ENCODE measurements at places on chromosomes 4 and X. TPM values are rescaled to one million over a fixed set of nuclear protein-coding genes. Genes with fewer than 3 reads are reported as not detected.

DNA sequence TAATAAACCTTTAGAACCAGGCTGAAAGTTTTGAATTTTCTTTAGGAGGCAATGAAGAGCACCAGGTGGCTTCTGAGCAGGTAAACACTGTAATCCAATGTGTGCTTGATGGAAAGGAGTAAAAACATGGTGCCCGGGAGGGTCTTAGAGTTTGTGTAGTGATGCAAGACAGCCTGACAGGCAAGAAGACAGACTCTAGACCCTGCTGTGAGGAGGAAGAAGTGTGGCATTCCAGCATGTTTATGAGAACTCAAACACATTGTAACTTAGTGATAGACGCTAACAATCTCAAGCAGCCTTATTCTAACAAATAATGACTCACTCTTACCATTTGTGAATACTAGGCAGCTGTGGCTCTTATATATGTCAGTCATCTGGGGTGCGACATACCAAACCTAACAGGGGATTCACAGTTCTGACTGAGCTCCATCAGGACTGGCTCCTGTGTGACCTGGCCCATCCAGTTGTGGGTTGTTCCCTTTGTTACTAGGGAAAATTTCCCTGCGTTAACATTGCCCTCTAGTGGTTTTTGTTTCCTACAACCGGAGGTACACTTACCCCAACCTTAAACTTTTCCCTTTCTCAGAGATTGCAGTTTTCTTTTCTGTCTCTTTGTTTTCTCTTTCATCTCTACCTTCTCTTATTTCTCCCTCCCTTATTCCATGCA, 53.8 kb downstream of the VSIG4 start:
- DNase-seq: no peak

GRCh38 chr4:53963781-53964180, 100.6 kb downstream of the CHIC2 start:
- DNase-seq: no peak

Gene AMOT
- total RNA-seq: 7.4 TPM

GRCh38 chrX:108221301-108221864, 129.8 kb downstream of the ATG4A start:
- no peak for DNase-seq

Gene PRRG3
- 0.38 TPM for total RNA-seq

Gene CLDN22
- total RNA-seq: not detected

DNA sequence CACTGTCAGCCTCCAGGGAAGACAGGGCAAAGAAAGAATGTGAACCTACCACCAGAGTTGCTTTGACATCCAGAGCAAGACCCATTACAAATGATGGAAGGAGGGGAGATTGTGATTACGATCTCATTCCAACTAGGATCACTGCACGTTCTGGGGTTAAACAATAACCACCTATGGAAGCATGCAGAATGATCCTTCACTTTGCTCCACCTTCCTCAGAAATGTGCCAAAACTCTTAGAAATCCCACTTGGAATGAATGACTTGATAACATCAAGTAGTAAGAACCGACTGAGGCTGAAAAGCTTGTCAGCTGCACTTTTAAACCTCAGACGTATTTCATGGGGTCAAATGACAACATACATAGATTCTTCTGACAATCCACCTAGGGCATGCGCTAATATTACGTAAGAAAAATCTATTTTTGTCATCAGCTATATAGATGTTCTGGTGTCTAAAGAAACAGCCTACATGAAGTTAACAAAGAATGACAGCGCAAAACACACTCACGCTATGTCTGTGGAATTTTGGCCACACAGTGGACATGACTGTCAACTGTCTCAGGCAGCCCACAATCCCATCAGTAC, 3.5 kb upstream of the STS start:
- no peak for DNase-seq

- no peak for DNase-seq
Observed at GRCh38 chrX:51779306-51779705, 36.1 kb downstream of the GSPT2 start.

Gene GRIA2
- not detected for total RNA-seq

Gene HMX1
- not detected for total RNA-seq

GRCh38 chr4:55386840-55387239, 8.9 kb upstream of the TMEM165 start:
- DNase-seq: no peak

Gene PFKFB1
- total RNA-seq: 24.0 TPM

DNA sequence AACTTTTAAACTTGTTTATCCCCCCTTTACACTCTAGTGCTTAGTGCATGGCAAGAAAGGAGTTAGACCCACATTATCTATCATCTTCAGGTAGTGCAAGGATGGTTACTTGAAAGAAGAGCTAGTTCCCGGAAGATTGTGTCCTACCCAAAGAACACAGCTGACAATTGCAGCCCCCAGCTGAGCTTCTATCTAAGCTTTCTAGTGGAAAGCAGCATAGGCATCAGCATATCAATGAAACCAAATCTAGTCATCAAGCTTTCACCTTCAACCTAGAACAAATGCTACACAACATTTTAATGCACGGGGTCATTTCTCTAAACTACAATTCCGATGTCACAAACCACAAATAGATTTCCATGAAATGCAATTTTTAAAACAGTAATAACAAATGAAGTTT, 88.9 kb upstream of the TFDP3 start:
- no peak for DNase-seq

DNA sequence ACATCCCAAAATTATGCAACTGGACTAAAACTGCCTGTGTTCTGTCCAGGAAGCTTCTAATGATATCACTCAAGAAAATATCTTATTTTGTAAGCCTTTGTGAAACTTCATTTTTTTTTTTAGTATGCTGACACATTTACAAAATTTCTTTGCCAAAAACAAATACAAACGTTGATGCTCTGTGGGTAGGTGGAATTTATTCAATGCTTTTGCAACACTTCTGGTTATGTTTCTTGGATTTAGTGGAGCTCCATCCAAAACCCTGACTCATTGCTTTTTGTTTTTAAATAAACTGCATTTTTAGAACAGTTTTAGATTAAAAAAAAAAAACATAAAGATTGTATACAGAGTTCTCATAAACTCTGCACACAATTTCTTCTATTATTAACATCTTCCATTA, 250.9 kb upstream of the MAOA start:
- no peak for DNase-seq

Gene MAGIX
- total RNA-seq: 27.7 TPM

Gene CENPVL2
- not detected for total RNA-seq

Gene USP26
- not detected for total RNA-seq

GRCh38 chrX:38500866-38501265, 60.5 kb upstream of the TSPAN7 start:
- no peak for DNase-seq

Gene HAND2
- 8.9 TPM for total RNA-seq

DNA sequence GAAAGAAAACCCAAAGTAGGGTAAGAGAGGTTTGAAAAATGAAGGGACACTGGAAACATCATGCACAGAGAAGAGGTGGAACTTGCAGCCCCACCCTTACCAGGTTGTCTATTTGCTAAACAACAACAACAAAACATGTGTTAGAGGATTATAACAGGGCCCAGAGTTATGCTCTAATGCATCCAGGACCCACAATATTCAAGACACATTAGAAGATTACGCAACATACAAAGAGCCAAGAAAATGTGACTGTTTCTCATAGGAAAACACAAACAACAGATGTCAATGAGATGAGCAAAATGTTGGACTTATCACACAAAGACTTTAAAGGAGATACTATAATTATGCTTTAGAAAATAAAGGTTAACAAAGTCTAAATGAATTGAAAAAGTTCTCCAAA, 128.5 kb downstream of the LRBA start:
- no peak for DNase-seq

- no peak for DNase-seq
Observed at GRCh38 chrX:20545538-20545937, 278.8 kb upstream of the RPS6KA3 start.

DNA sequence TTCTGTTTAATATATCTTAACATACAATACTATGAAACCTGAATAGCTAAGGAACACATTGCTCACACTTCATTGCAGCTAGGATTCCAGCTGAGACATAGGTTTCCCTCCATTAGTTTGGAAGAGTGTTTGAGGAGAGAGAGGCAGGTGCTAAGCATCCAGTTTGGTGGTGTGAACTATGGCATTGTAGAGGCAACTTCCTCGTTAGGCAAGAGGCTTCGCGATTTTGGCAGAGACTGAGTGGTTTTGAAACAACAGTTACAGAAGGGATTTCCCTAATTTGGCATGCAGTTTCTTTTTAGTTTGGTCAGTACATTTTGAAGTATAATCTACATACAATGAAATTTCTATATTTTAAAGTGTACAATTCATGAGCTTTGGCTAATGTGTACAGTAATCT, 117.1 kb upstream of the BMP3 start:
- DNase-seq: peak; percentile 68

DNA sequence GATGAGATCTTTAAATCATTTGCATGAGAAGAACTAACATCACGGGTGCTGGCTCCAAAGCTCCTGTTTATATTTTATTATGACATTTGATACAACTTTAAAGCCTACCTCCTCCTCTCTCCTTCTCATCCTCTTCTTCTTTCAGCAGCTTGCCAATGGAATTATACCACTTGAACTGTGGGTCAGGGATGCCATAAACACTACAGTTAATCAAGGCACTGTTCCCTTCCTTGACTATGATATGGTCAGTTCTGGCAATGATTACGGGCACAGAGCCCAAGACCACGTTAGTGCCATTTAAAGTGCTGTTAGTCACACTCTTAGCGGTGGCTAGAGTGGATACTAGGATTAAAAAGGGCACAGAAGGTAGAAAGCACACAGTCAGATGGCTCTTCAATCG, 20.7 kb downstream of the MFAP3L start:
- no peak for DNase-seq

Data from left lobe of liver (tissue), 2 donors.